ENCODE measurements at places on chromosomes 5 and 9. TPM values are rescaled to one million over a fixed set of nuclear protein-coding genes. Genes with fewer than 3 reads are reported as not detected.

FAXDC2 gene
- total RNA-seq: 12.7 TPM

LHX6 gene
- under 0.01 TPM for total RNA-seq

SLC6A7 gene
- total RNA-seq: under 0.01 TPM

SPATA31A3 gene
- total RNA-seq: not detected

CSF1R gene
- 1.1 TPM for total RNA-seq

TMEM171 gene
- 5.5 TPM for total RNA-seq

MTAP gene
- 63.4 TPM for total RNA-seq

ECM2 gene
- total RNA-seq: 1.5 TPM

MCIDAS gene
- total RNA-seq: not detected
